Activated T-helper 1 cell treated with anti-CD3 and anti-CD28 coated beads, Interleukin-12 subunit alpha, Interleukin-12 subunit beta, Interleukin-2, Interleukin-4 antibody, amounts not matched to agents 30 ng/mL and 10 ng/mL and 1 ng/mL, durations not matched to agents 14 hours and 24 hours and 36 hours (primary cell): ENCODE measurements at places on chromosomes 1 and 21.
A peak's percentile ranks its signal among the peaks of the same experiment; 100 is the strongest.

DNA sequence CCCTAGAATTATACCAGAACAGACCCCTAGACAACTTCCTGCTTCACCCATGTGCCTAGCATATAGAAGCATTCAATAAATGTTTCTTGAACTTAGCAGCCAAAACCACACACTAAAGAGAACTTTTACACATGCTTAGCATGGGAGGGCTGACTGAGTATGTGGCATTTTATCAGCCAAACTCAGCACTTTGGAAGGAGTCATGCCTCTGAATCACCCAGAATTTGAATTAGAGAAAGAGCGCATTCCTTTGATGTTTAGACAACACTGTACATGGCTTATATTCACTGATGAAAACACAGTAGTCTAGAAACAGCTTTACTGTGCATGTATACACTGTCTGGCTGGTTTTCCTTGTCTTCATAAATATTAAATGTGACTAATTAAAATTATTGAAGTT, 26.1 kb downstream of the SPAG17 start:
- H3K4me3 ChIP-seq = no peak overlapping the region
- DNase-seq = no peak
- no peak overlapping the region for H3K27ac ChIP-seq
- no peaks in the 10 kb centered on the region for H3K36me3 ChIP-seq
- no peaks in the 10 kb centered on the region for H3K4me1 ChIP-seq
- peaks cover 1% of the 10 kb centered on the region for H3K27me3 ChIP-seq

DNA sequence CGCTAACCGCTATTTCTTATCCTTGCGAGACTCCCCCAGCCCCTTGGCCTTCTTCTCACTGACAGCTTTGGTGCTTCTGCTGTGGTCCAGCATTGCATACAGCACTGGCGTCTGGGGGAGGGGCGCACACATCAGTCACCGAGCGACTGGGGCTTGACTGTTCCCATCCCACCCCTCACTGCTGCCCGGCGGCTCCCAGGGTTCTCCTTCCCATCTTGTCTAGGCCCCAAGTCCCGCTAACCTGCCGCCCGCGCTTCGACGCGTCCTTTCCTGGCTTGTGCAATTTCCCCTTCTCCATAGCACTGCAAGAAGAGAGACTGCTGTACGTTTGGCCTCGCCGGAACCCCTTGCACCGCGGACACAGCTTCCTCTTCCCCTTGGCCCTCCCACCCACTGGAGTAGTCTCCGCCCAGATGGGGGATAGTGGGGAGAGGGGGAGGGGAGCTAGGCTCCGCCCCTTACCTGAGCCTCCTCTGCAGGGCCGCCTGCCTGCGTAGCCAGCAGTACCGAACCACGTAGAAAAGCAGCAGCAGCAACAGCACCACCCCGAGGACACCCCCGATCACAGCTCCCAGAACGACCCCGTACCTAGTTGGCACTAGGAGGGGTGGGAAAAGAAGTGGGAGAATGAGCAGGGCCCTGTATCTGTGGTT, 3.8 kb downstream of the MPZ start:
- H3K27me3 ChIP-seq = no peaks in the 10 kb centered on the region
- H3K4me3 ChIP-seq = peak overlapping the region; percentile 99
- DNase-seq = peak; percentile 82
- peaks cover 3% of the 10 kb centered on the region for H3K36me3 ChIP-seq

- no peak for DNase-seq
- no peak overlapping the region for H3K27ac ChIP-seq
- no peak overlapping the region for H3K4me3 ChIP-seq
- H3K4me1 ChIP-seq = peaks cover 6% of the 10 kb centered on the region
- peaks cover 41% of the 10 kb centered on the region for H3K36me3 ChIP-seq
These were observed 60.6 kb downstream of the LYST start for GRCh38 chr1:235806123-235806522.

GRCh38 chr1:25634896-25635295, 18.3 kb downstream of the MAN1C1 start:
- peaks cover 50% of the 10 kb centered on the region for H3K27me3 ChIP-seq
- no peak overlapping the region for H3K4me3 ChIP-seq
- H3K4me1 ChIP-seq = peaks cover 26% of the 10 kb centered on the region
- DNase-seq = no peak
- H3K36me3 ChIP-seq = peaks cover 25% of the 10 kb centered on the region
- no peak overlapping the region for H3K27ac ChIP-seq

DNA sequence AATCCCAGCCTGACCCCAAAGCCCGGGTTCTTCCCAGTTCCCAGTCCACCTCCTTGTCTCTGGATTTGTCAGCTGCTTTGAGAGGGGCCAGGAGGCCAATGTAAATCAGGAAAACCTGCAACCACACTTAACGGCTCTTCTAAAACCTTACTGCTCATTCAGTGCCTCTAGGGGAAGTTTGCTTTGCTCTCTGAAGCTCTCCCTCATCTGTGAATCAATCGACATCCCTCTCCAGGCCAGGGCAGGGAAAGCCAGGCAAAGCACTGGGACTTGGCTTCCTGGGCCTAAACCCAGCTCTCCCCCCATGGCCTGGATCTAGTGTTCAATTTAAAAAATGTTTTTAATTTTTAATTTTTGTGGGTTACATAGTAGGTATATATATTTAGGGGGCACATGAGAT, 9.3 kb downstream of the NKAIN1 start:
- no peaks in the 10 kb centered on the region for H3K4me1 ChIP-seq
- no peak for DNase-seq
- no peaks in the 10 kb centered on the region for H3K36me3 ChIP-seq

GRCh38 chr1:6248932-6249738, 5.2 kb downstream of the HES3 start:
- no peak for DNase-seq
- H3K4me3 ChIP-seq = no peak overlapping the region
- peaks cover 5% of the 10 kb centered on the region for H3K4me1 ChIP-seq
- no peaks in the 10 kb centered on the region for H3K36me3 ChIP-seq
- H3K27ac ChIP-seq = no peak overlapping the region
